ENCODE measurements at places on chromosomes 7 and 10.

GRCh38 chr7:157575777-157576176 is 239.0 kb downstream of the DNAJB6 start:
- no peak for DNase-seq

- peak; percentile 67 for DNase-seq
Observed at GRCh38 chr7:87218796-87219544, 562 bp downstream of the TMEM243 start.

DNA sequence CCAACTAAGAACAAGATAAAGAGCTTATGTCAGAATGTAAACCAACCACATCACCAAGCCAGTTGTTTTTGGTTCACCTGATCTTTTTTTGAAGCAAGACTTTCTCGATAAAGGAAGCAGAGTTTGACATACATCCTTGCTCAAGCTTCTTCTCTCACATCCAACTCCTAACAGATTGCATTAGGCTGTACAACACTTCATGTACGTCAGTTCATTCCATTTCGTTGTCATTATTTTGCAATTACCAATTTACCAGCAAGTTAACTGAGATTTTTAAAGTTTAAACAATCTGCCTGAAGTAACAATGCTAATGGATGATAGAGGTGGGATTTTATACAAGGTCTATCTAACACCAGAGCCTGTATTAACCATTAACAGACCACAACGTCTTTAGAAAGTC is 41.0 kb downstream of the NRAP start:
- no peak for DNase-seq

DNA sequence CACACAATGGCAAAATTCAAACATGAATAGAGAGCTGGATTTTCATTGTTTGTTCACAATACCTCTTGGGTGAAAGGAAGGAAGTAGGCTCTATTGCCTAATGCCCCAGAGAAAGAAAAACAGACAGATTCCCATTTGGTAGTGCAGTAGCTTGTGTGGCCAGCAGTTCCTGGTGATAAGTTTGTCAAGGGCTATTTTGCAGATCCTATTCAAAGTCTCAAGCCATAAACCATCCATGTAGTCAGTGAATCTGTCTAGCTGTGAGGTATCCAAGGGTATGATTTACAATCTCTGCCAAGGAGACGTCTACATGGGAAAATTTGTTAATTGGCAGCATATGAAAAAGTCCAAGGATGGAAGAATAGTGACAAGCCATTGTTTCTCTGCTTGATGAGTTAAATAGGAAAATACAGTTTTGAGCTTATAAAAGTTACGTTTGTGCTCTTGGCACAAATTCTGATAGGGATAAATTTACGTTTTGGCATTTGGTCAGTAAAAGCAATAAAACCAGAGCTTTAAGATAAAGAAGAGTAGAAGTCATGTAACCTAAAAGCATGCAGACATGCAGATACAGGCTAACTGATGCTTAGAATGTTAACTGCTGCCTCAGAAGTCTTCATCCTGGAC is 269.1 kb downstream of the GATA3 start:
- DNase-seq: no peak

DNA sequence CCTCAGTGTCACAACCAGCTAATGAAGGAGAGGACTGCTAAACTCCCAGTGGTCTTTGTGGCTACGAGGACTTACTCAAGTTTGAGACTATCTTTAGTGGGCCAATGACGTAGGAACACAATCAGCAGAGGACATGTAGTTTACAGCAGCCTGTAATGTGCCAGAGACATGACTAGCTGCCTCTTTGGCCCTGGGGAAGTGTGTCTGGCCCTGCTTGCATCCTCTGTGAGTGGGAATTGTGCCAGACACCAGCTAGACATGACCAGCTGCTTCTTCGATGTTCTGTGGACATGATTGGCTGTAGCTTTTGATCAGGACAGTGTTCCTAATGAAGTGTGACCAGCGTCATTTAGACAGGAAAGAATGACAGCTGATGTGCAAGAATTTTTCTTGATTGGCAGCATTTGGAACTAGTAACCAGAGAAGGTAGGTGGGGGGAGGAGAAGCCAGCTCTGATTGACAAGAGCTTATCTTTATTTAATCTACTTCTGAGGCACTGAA is 141.7 kb downstream of the AUTS2 start:
- DNase-seq: no peak

GRCh38 chr10:23173214-23174073 is 18.7 kb upstream of the PTF1A start:
- DNase-seq: no peak

- no peak for DNase-seq
Observed at GRCh38 chr7:11083214-11083568, 109.5 kb downstream of the PHF14 start.

DNA sequence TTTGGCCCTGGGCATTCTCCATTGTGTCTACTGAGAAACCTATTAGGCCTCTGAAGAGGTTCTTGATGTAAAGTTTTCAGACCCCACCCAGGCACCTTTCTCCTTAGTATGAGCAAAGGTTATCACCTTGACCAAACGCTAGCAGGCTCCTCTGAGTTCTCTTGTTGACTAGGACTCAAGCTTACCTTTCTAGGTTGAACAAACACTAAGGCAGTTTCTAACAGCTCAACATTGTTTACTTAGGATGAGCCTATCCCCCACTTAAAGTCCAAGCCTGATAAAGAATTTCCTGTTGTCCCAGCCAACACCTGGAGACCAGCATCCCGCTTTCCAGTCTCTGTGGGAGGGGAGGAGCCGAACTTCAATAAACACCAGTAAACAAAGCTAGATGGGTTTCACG is 26.3 kb upstream of the ITGB8 start:
- peak; percentile 74 for DNase-seq

- no peak for DNase-seq
Observed at GRCh38 chr7:115435178-115435577, 513.3 kb downstream of the MDFIC start.

GRCh38 chr10:132297526-132297925 is 10.2 kb downstream of the STK32C start:
- no peak for DNase-seq

DNA sequence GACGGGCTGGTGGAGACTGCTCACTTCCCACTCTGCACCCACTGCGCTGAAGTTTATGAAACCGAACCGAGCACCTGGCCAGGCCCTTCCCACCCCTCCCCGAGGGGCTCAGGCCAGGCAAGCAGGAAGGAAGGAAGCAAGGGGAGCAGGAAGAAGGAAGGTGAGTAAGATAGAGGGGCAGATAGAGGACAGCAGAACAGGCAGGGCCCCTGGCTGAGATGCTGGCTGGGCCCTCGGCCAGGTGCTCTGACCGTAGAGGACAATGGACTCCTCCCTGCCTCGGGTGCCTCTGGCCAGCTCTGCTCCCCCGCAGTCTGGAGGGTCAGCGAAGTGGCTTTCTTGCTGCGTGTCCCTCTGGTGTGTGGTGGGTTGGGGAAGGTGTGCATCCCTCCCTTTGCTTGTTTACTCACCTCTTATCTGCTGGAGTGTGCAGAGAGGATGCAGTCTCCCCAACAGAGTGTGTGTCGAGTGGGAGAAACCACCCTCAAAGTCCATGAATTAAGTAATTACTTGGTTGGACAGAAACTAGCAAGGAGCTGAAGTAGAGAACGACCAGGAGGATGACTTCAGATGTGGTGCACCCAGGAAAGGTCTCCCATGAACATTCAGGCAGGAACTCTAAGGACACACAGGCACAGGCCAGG is 82.8 kb upstream of the PPP2R2D start:
- no peak for DNase-seq

DNA sequence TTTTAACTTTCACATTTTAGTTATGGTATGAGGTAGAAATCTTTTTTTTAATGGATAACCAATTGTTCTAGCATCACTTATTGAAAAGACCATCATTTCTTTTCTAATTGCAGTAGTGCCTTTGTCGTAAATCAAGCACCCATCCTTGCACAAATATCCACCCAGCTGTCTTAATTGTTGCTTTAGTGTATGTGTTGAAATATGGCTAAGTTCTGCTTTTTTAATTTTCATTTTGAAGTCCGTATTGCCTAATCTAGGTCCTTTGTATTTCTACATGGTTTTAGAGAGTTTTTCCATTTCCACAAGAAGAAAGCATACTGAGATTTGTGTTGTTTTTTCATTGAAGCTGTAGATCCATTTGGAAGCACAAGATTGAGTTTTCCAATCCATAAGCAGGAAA is 259.6 kb upstream of the SEMA3E start:
- DNase-seq: no peak

DNA sequence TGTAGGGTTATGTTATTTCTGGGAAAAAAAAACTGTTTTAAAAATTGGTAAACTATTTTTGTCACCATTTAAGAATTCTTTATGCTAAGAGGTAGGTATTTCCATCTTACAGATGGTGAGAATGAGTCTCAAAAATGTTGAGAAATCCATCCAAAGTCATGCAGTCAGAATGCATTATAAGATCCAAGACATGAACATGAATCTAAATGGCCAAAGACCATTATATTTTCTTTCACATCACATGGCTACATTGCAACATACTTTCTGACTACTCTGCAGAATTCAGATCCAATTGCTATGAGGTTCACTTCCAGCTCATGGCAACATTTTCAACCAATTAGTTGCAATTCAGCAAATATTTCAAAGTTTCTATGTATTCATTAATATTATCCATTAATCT is 181.2 kb downstream of the TWIST1 start:
- DNase-seq: no peak

DNA sequence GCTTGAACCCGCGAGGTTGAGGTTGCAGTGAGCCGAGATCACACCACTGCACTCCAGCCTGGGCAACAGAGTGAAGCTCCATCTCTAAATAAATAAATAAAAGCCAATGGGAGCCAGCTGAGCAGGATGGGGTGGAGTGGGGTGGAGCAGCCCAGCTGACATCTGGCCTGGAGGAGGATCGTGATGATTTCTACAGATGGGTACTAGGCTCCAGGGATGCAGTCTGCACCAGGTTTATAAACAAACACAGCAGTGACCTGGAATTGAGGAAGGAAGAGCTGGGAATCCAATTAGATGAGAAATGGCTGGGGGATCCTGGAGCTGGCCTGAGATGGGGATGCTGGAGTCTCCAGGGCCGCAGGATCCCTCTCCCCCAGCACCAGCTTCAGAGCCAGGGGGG is 7.3 kb upstream of the GRIFIN start:
- DNase-seq: no peak

DNA sequence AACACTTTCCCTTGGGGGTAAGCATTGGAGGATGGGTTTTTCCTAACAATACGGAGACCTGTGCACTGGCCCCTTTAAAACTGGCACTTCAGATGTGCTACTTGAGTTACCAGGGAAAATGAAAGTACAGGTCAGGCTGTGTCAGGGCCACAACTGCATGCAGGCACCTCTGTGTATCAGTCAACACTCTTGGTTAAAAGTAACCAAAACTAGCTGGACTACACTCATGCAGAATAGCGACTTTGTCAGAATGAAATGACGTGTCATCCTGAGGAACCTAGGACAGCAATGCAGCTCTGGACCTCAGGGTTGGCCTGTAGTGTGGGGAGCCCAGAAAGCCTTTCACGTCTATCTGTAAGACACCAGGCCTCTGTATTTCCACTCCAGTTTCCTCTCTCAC is 33.8 kb upstream of the SMKR1 start:
- no peak for DNase-seq

DNA sequence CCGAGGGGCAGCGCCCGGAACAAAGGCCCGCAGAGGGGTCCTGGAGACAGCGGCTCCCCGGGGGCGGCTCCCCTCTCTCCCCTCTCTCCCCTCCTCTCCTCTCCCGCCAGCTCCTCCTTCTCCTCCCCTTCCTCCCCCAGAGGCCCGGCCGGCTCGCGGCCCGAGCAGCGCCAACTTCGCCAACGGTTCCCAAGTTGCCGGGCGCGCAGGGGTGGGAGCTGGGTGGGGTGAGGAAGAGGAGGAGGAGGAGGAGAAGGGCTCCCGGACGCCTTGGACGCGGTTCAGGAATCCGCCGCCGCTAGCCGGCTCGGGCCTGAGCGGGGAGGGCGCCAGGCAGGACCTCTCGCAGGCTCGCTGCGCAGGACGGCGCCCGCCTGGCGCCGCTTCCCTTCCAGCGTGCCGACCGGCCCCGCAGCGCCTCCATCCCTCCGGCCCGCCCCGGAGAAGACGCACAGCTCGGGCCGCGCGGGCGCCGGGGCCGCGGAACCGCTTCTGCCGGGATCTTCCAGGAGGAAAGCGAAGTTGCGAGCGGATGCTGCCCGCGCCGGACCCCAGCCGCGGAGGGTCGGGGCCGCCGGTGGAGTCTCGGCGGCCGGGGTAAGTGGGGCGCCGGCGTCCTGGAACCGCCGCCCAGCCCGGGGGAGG is at the start of gene CHST3:
TSS of gene CHST3 (plus strand) at position 298 of the 645 bp plus-strand sequence. CDS start 41,448 bp downstream, outside the sequence.
- DNase-seq: peak; percentile 22

GRCh38 chr10:109895095-109895818 is 28.1 kb downstream of the XPNPEP1 start:
- DNase-seq: no peak

DNA sequence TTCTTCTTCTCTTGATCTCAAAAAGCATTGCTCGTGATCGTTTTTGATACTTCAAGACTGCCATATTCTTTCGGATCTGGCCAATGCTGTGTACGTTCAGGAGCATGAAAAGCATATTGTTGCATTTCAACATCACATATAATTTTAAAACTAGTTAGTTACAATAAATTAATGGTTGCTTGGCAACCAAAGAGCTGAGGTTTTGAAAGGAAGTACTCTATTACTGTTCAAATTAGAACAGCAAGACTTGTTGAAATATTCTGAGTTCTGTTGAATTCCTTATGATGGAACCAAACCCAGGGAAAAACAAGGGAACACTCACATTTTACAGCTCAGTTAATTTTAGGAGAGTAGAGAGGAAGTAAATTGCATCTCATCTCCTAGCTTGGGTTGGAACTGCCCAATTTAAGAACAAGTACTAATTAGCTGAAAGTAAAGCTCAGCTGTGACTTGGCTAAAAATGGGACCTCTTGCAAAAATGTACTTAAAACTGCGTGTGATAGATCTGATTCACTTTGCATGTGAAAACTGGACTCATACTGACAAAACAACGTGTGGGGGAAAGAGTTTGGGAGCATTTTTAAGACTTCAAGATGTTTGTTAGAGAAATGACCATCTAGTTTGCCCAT is 21.2 kb downstream of the OR9A2 start:
- DNase-seq: no peak

DNA sequence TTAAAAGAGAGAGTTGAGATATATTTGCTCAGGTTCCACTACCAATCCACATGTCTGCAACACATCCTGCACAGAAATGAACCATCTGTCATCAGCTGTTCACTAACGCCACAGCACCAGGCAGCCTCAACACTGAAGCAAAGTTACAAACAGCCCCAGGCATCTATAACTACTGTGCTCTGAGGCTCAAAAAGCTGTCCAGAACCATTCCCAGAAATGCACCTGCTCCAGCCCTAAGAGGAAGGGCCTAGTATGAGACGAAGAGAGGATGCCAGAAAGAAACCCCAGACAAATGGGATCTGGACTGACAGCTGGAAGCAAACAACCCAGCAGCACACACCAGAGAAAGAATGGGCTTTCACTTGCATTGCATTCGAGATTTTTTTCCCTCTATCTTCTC is 159.3 kb downstream of the ELMO1 start:
- no peak for DNase-seq

- DNase-seq: no peak
Observed at GRCh38 chr7:94206295-94206694, 188.4 kb upstream of the COL1A2 start.

DNA sequence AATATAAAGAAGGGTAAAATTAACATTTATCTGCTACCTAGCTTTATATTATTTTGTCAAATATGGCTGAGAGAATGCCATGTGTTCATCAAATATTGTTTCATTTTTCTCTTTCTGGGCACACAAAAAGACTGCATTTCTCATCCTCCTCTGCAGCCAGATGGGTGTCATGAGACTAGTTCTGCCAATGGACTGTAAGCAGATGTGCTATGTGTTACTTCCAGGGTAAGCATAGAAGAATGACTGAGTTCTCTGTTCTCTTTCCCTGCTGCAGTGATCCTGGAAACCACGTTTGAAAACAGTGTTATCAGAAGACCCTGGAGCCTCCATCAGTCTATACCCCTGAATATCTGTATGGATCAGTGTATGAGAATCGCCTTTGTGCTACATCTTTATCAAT is 24.1 kb upstream of the SLK start:
- DNase-seq: no peak
